Inflammatory macrophage treated with lipopolysaccharide for 1 hour (primary cell): ENCODE measurements at places on chromosomes 16 and 17.

DNA sequence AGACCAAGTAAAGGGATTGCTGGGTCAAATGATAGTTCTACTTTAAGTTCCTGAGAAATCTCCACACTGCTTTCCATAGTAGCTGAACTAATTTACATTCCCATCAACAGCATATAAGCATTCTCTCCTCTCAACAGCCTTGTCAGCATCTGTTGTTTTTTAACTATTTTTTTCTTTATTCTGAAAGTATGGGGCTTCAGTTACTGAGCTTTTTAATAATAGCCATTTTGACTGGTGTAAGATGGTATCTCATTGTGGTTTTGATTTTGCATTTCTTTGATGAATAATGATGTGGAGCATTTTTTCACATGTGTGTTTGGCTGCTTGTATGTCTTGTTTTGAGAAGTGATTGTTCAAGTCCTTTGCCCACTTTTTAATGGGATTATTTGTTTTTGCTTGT is 2.5 kb downstream of the KRTAP2-2 start:
- DNase-seq: no peak

GRCh38 chr17:82966415-82966814 is 113.0 kb upstream of the METRNL start:
- DNase-seq: no peak

GRCh38 chr17:57215317-57215716 is 41.0 kb upstream of the MSI2 start:
- no peak for DNase-seq

- DNase-seq: no peak
Observed at GRCh38 chr16:2784358-2785100, 2.8 kb downstream of the PRSS33 start.

DNA sequence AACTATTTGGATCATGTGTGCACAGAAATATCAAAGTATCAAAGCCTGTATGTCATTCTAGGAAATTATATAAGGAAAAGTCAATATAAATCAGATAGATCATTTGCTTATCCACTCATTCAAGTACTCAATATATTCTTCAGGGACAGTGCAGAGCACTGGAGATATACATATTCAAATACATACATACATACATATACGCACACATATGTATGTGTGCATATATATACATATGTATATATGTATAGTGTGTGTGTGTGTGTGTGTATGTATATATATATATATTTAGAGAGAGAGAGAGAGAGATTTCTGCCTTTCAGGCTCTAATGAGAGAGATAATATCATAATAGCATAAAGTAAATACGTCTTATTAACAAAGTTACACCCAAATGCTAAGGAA is 169.2 kb downstream of the PMP22 start:
- no peak for DNase-seq

- DNase-seq: peak; percentile 52
Observed at GRCh38 chr16:79261481-79261940, 339.0 kb downstream of the MAF start.

DNA sequence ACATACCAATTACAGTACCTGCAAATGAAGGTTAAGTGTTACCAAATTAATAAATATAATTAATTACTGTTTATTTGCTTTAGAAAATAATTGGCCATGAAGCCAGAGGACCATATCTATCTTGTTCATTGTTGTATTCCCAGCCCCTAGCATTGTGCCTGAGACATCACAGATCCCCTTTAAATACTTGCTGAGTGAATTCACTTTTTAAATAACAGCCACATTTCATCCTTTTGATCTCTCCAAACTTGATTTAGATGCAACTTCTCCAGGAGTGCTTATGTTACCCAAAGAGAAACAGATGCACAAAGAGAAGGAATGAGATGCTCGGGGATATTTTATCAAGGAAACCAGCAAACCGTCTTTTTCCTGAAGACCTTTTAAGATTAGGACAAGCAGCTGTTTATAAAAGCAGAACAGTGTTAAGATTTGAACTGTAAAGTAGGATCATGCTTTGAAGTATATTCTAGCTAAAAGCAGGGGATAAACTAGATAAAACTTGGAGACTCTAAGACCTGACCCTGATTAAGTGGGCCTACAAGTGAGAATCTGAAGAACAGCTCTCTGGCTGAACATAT is 66.3 kb downstream of the CHD9 start:
- no peak for DNase-seq

- peak; percentile 63 for DNase-seq
Observed at GRCh38 chr17:57939797-57940196, 15.4 kb downstream of the CUEDC1 start.

- no peak for DNase-seq
Observed at GRCh38 chr17:80030730-80031410, 4.8 kb downstream of the TBC1D16 start.

DNA sequence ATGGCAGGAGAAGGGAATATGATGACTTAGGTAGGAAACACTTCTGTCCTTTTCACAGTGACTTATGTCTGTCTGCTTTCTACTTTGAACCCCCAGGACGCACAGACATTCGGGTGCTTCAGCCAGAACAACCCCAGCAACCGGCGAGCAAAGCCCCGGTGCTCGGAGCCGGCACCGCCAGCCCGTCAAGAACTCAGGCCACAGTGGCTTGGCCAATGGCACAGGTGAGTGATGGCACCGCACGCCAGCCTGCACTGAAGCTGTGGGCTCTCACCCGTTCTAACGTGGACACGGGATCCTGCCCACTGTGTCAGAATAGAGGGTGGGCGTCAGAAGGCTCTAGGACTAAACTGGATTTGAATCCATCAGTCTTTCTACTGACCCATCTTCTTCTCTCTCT is 79.4 kb upstream of the CLEC18A start:
- DNase-seq: no peak

DNA sequence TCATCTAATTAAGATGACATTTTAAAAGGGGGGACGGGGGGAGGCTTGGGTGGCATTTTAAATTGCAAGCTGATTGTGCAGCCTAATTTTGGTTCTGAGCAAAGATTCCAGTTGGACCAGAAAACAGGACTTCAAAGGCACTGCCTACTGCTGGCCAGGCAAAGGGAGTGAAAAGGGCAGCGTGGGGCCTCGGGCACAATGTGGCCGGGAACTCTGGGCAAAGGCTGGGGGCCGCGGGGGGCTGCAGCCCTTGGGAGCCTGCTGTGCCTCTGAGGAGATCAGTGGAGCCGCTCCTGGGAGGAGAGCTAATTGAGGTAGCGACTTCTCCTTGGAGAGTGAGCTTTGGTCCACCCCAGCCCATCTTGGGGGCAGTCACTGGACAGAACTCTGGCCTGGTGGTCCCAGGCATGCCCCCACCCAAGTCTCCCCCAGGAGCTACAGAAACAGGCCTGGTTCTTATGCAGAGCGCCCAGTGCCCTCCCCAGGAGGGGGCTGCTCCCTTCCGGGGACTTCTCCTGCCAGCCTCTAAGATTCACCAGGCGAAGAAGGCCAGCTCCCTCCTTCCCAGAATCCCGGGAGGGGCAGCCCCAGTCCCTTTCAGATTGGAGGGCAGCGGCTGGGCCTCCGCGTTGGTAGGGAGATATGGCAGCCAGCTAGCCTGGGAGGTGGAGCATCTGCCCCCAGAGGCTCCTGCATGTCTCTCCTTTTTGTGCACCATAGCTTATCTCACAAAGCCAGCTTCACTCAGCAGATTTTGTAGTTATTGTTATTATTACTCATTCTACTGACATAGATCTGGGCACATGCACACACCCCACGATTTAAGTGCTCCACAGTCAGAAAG is 115.6 kb downstream of the GNAO1 start:
- DNase-seq: no peak

GRCh38 chr17:50621574-50622031 is 13.1 kb upstream of the ABCC3 start:
- DNase-seq: no peak

GRCh38 chr17:1625581-1625980 is 3.1 kb downstream of the SLC43A2 start:
- DNase-seq: no peak

DNA sequence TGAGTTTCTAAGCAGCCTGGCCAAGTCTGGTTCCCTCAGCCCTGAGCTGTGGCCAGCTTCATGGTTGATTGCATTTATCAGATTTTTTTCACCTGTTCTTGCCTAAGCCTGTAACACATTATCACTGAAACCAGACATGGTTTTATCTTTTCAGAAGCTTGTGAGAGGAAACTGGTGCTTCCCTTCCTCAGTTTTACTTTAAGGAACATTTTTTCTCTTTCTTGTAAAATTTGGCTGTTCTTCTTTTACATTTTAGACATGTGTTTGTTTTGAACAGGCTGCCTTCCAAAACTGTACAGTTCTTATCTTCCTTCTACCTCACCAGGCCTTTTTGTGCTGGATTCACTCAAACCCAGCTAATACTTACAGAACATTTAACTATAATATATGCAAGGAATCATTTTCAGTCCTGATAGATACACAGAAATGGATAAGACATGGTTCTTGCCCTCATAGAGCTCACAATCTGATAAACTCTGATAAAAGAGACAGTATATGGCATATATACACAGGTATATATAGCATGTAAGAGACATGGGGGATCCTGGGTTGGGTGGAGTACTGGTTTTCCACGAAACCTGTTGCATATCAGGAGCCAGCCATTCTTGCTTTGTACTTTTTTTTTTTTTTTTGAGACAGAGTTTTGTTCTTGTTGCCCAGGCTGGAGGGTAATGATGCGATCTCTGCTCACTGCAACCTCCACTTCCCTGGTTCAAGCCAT is 44.5 kb downstream of the ZNRF1 start:
- no peak for DNase-seq

DNA sequence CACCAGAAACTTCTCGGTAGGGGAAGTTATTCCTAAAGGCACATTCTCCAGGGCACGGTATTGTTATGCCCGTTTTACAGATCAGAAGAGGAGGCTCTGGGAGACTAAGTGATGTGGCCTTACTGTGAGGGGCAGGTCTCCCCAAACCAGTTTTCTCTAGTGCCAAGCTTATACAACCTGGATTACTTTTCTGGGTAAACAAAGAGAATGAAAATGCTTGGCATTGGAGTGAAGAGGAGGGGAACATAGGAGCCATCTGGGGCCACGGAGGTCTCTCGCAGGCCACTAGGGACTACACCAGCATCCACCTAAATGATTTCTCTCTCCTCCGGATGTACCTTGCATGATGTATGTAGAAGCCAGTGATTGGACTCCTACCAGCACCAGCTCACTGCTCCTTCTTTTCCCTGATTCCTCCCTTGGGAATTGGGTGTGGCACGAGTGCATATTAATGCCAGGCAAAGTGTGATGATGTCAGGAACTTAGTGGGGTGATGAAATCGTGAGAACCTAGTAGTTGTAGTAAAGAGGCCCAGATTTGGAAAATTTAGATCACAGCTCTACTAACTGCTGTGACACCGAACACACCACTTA is 674 bp downstream of the TOM1L1 start:
- no peak for DNase-seq

GRCh38 chr17:51461578-51462004 is 201.2 kb downstream of the UTP18 start:
- DNase-seq: peak; percentile 64

GRCh38 chr16:68272507-68273209 is 8.3 kb downstream of the SLC7A6 start:
- DNase-seq: no peak

- no peak for DNase-seq
Observed at GRCh38 chr17:79950306-79950705, 85.4 kb downstream of the TBC1D16 start.

DNA sequence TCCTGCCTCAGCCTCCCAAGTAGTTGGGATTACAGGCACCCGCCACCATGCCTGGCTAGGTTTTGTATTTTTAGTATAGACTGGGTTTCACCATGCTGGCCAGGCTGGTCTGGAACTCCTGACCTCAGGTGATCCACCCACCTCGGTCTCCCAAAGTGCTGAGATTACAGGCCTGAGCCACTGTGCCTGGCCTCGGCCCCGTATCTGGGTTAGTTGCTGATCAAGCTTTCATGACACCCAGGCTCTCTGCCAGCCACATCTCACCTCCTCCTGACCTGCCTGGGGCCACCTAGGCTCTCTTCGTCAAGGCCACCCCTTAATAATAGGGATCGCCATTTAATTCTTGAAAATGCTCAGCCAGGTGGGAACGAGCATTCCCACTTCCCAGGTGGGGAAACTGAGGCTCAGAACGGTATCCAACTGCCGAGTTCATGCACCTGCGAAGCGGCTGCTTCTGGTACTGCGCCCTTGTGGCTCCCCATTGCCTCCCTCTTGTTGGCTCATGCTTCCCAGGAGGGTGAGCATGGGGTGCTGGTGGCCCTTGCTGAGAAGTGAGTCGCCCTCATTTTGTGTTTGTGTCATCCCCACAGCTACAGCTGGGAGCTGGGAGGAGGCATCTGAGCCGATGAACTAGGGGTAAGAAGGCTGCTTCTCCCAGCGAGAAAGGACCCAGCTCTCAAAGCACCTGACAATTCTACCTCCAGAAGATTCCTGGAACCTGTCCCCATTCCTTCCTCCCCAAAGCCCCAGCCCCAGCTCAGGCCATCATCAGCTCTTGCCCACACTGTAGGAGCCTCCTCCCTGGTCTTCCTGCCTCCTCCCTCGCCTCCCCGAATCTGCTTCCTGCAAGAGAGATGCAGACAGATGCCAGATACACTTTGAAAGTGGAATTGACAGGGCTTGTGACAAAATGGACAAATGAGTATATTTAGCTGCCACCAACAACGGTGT is 17.3 kb upstream of the SNN start:
- DNase-seq: no peak

DNA sequence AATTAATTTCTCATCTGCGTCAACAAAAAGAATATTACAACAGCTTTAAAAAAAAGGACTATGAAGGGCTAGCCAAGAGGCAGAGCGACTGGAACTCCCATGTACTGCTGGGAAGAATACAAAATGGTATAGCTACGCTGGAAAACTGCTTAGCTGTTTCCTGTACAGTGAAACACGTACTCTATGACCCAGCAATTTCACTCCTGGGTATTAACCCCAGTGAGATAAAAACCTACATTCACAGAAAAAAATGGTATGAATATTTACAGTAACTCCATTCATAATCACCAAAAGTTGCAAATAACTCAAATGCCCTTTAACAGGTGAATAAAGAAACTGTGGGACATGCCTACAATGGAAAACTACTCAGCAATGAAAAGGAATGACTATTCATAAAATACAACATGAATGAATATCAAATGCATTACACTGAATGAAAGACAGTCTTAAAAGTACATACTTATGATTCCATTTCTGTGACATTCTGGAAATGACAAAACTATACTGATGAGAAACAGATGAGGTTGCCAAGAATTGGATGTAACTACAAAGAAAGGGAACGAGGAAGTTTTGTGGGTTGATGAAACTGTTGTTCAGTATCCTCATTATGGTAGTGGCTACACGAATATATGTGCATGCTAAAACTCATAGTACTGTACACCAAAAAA is 27.6 kb downstream of the CMTM4 start:
- DNase-seq: no peak

GRCh38 chr16:48836636-48837035 is 226.7 kb upstream of the N4BP1 start:
- DNase-seq: no peak

DNA sequence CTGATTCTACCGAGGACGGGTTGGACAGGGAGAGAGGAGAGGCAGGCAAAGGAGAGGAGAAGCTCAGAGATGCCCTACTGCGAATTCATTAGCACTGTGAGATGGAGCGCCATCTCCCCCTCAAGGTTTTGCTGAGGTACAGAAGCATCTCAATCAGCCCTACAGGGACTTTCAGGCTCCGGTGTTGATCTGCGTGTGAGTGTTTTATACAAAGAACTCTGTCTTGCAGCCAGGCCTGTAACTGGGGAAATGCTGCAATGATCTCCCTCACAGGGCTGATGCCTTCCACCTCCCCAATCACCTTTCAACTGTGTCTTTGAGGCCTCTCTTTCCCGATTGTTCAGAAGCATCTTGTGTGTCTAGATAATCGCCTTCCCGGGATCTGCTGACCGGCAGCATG is 74.8 kb downstream of the IRX6 start:
- DNase-seq: no peak
